ENCODE measurements at places on chromosomes 6 and 20.

GRCh38 chr20:11539450-11539849 lies 378.2 kb upstream of the BTBD3 start:
- no peak for DNase-seq

GRCh38 chr6:156639009-156639721 lies 138.0 kb upstream of the ARID1B start:
- no peak for DNase-seq

DNA sequence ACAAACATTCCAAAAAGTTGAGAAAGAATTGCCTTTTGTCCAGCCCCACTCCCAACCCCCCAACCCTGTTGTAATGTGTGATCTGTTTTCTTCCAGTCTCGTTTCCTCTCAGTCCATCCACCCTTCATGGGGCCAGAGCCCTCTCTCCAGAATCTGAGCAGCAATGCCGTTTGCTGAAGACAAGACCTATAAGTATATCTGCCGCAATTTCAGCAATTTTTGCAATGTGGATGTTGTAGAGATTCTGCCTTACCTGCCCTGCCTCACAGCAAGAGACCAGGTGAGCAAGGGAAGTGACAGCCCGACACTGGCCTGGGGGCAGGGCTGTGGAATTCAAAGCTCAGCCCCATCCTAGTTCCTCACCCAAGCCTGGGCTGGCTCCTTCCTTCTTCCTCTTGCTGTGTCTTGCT lies 7.8 kb downstream of the MAVS start:
- no peak for DNase-seq

DNA sequence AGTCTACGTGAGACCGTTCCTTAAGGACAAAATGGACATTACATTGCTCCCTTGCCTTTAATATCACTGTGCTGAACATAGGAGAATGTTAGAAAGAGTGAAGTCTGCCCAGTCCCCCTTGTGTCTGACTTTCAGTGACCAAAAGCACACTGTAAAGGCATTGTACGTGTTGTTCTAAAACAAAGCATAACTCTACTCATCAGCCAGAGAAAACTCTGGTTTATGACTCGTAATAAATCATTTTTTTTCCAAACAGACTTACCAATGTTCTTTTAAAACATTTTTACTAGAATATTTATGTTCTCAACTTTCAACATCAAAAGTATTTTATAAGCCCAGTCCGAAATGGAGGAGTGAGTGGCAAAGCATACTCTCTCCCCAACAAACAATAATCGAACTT lies 262.5 kb downstream of the GJA1 start:
- DNase-seq: no peak

- no peak for DNase-seq
These were observed 44.8 kb downstream of the AGPAT4 start for GRCh38 chr6:161228921-161229591.

Data from activated effector memory CD4-positive, alpha-beta T cell treated with anti-CD3 and anti-CD28 coated beads, Interleukin-2, amount 50 U/mL, for 16 hours (primary cell).